SK-N-SH treated with all-trans-retinoic acid at 6 μM for 48 hours (cell line): ENCODE measurements at places on chromosomes 3 and 15.

- no peak for ATAC-seq
These were observed 69.1 kb downstream of the FBLN2 start for GRCh38 chr3:13617981-13618380.

DNA sequence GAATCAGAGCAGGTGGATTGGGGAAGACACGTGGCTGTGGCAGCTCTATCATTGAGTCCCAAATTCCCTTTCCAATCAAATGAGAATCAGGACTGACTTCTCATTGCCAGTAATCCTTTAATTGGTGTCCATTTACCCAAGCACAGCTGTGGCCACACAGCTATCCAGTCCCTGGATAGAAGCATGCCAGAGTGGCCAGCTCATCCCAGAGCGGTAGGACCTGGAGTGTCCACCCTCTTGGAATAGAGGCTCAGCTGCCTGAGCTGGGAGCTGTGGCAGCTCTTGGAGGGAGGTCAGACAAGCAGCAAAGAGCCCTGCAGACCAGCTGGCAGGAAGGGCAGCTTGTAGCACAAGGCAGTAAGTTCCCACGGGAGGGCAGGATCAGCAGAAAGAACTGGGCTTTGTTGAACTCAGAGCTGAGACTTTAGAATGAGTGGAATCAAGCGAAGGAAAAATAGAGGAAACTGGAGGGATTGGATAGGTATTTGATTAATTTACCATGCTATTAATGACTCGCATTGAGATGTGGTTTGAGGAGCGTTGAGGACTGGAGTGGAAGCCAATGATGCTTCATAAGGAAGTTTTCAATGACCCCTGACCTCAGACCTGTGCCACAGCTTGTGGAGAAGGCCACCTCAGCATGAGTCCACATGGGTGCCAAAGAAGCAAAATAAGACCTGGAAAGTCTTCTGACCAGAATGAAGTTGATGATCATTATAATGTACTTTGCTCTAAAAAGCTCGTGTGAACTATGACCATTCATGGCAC is 6.9 kb upstream of the ALPK3 start:
- ATAC-seq = no peak; the same call in 2 of the 3 replicates

DNA sequence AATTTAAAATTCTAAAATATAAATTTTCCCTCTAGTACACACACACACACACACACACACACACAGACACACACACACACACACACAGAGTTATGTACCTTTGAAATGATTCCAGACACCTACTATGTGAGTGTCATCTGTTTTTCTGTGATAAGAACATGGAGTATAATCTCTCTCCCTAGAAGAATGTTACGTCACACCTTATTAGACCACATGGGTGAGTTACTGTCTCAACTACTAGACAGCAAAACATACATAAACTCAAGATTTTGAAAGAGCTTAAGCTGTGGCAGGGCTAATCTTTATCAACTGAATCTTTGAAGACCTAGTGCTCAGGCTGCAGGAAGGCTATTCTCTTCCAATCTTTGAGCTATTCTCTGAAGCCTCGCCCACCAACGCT is 385.9 kb upstream of the BCHE start:
- ATAC-seq = no peak

- ATAC-seq = no peak
These were observed 29.4 kb upstream of the ARID3B start for GRCh38 chr15:74511583-74511982.

- ATAC-seq = no peak
These were observed 591.4 kb upstream of the NR2F2 start for GRCh38 chr15:95739131-95739530.

DNA sequence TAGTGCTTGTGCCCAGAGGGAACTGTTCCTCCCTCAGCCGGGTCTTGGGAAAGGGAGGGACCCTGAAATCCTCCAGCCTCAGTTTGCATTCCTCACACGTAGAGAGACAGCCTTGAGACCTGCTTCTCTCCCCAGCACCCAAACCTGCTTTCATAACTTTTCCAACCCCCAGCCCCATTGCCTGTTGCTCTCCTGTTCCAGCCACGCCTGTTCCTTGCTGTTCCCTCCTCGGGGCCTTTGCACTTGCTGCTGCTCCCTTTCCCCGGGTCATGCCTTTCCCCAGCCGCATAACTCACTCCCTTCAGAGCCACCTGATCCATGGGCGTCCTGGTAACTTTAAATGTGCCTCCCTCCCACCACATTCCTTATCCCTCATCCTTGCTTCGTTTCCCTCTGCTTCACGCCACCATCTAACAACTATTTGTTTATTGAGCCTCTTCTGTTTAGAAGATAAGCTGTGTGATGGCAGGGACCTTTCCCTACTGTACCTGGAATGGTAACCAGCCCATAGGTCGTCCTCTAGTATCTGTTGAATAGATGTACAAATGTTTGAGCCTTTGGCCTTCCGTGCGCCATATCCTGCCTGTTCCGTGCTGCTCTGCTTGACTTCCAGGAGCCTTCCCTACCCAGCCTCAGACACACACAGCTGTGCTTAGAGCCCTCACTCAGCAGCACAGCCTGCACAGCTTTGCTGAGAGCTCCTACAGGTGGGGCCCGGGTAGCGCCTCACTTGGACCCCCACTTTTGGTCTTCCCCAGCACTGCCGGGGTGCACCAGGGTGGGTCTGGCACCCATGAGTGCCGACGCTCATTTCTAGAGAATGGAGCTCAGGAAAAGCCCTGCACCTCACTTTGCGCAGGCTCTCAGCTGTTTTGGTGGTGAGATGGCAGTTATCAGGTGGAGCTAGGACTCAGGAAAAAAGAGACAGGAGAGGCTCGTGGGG is 60.2 kb downstream of the SCN5A start:
- no peak for ATAC-seq

DNA sequence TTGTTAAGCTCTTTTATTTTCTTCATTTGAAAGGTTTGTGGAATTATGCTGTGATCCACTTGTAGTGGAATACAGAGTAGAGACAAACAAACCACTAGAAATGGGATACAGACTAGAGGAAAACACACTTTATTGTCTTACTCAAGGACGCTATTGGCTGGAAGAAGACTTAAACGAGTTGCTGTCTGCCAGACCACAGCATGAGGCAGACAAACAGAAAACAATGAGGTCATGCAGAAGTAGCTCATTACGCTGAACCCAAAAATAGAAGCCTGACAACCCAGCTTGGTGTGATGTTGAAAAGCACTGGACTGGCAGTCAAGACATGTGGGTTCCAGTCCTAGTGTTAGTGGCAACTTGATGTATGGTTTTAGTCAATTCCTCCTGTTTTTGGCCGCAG is 62.4 kb upstream of the P3H2 start:
- peak; percentile 34; the same call in 2 of the 3 replicates for ATAC-seq

DNA sequence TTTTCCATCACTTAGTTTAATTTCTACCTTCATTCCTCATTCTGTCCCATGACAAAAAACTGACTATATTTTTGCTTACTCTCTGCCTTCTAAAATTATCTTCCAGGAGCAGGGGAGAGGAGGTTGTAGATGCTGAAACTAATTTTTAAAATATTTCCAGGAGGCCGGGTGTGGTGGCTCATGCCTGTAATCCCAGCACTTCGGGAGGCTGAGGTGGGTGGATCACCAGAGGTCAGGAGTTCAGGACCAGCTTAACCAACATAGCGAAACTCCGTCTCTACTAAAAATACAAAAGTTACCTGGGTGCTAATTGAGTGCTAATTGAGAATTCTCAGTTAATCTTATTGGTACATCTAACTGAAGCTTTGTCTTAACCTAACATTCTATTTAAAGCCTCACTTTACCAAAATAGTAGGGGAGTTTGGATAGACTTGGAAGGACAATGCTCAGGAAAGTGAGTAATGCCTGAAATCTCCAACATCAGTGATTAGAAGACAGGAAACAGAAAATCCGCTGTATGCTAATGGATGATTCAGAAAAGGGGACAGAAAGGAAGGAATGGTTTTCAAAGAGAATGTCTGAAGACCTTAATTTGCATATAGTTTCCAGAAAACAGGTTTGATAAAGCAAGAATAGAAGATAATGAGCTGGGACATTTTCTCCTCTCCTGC is 336.1 kb downstream of the GBE1 start:
- ATAC-seq = peak; percentile 73

DNA sequence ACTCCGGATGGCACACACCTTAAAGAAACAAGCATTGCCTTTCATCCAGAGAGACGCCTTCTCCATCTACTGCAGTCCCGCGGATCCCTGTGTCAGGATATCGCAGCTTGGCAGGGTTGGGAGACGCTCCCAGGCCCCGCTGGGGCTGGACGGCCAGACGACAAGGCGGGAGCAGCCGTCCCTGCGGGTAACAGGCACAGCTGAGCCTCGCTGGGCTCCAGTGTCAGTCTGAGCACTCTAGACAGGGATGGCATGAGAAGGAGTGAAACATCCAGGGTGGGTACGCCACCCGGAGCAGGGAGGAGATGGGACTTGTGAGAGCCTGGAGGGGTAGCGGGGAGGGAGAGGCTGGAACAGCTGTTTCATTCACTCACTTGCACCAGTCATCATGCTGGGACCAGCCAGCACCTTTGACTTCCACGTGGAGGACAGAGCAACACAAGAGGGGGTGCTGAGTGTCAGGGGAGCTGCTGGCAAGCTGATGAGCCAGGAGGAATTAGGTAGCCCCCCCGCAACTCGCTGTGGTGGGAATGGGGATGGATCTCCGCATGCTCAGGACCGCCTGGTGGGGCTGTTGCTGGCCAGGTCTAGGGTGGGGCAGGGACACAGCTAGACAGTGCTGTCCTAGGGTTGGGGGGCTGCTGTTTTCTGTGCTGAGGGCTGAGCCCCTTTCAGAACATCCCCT is 31.6 kb upstream of the SNRPA1 start:
- no peak for ATAC-seq

- peak; percentile 20; the same call in 1 of the 3 replicates for ATAC-seq
These were observed 42.0 kb downstream of the BFSP2 start for GRCh38 chr3:133441867-133442270.

DNA sequence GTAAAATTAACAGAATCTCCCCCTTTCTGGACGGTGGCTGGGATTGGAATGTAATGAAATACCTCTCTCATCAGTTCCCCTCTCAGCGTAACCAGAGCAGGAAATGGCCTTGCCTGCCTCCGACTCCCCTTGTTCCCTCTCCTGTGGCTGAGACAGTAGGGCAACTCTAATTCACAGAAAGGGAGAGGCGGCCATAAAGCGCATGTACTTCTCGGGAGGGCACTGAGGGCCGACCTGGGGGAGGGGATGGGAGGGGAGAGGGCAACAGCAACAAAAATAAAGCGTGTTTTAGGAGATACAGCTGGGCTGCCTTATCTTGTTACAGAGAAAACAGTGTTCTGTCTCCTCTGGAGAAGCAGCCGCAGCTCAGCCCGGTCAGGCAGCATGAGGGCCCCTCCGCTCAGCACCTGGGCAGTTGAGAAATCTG is 783.3 kb upstream of the ARRDC4 start:
- no peak for ATAC-seq
